ENCODE measurements at places on chromosomes 7 and 10.

GRCh38 chr10:10600004-10600403 lies 417.7 kb upstream of the CELF2 start:
- DNase-seq = no peak

DNA sequence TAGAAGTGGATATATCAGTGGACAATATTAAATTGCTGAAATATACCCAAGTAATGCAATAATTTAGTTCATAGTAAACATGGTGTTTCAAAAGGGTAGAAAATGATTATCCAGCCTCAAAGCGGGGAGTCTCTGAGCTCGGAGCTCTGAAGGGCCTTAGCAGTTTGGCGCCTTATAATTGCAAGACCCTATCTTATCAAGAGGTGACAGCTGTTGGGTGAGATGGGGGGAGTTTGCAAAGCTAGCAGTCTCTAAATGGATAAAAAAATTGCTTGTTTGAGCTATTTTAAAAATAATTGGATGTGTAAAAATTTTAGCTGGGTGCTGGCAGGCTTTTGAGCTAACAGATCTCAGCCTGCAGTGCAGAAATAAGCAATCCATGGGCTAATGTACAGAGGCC lies 219.2 kb downstream of the CCSER2 start:
- no peak for DNase-seq

DNA sequence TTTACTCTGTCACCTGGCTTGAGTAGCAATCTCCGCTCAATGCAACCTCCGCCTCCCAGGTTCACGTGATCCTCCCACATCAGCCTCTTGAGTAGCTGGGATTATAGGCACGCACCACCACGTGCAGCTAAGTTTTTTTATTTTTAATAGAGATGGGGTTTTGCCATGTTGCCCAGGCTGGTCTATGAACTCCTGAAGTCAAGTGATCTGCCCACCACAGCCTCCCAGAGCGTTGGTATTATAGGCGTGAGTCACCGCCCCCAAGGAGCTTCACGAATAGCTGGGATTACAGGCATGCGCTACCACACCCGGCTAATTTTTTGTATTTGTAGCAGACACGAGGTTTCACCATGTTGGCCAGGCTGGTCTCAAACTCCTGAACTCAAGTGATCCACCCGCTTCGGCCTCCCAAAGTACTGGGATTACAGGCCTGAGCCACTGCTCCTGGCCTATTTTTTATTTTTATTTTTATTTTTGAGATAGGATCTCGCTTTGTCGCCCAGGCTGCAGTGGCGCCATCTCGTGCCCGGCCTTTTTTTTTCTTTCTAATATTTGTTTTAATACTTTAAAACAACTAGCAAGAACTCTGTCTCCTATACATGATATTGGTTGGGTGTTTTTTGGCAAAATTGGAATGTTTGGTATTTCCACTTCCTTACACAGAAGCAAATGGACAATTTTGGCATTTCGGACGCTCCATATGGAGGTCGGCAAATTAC lies 1.1 kb downstream of the EFCAB10 start:
- DNase-seq = no peak

DNA sequence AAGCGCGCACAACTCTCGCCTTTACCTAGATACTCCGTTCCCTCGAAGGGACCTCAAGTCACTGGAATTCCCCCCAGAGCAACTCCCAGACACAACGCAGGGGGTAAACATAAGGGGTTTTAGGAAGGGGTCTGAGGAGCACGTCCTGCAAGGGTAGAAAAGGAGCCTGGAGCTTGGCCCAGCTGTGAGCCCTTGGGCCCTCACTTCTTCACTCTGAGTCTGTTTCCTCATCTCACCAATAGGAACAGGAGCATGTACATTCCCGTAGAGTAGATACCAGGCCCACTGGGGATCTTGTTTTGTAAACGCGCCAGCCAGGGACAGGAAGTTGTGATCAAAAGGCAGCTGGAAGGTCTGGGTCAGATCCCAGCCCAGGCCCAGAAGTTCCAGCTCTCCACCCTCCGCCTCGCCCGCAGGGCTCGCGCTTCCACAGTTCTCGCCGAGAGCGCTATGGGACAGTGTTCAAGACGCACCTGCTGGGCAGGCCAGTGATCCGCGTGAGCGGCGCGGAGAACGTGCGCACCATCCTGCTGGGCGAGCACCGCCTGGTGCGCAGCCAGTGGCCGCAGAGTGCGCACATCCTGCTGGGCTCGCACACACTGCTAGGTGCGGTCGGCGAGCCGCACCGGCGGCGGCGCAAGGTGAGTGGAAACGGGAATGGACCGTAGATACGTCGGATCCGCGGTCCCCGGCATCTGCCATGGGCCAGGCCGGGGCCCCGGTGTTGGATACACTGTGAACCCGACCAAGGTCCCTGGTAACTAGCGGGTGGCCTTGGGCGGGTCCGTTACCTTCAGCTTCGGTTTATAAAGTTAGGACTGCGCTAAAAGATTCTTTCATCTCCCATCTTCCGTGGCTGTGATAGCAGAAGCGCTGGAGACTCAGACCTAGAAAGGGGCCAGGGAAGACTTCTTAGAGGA lies 1.3 kb downstream of the CYP26C1 start:
- DNase-seq = no peak

DNA sequence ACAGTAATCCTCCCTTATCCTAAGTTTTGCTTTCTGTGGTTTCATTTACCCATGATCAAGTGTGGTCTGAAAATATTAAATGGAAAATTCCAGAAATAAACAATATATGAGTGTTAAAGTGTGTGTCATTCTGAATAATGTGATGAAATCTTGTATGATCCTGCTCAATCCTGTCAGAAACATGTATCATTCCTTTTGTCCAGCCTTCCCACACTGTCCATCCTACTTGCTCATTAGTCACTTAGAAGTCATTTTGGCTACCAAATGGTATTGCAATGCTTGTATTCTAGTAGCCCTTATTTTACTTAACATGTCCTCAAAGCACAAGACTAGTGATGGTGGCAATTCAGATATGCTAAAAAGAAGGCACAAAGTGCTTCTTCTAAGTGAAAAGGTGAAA lies 1211.2 kb upstream of the SORCS1 start:
- no peak for DNase-seq

DNA sequence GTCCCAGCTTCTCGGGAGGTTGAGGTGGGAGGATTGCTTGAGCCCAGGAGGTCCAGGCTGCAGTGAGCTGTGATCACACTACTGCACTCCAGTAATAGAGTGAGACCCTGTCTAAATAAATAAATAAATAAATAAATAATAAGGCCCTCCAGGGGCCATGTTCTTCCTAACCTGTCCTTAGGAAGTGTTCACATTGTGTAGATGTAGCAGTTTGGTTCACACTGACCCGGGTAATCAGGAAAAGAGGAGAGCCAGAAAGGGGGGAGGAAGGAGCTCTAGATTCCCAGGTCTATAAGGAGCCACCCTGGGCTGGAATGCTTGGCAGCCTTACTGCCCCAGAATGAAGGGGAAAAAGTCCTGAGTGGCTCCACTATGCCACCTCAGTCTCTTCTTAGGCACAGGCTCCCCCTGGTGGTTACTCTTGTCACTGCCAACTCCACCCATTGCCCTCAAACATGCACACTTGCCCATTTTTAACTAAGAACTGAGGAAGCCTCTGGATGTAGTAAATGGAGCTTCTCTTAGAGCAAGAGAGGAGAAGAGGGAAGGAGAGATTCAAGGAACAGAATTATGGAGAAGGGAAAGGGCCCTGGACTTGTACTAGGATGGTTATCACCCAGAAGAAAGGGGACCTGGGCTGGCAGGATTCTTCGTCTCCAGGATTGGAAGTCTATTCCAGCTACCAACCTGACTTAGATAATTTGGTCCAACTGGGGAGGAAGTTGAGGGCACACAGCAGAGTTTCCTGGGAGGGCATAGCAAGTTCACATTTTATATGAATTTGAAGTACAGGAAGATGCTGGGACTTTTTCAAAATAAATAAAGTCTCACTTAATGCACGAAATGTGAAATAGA lies 7.8 kb downstream of the HPS6 start:
- DNase-seq = peak; percentile 69

GRCh38 chr10:33241351-33241750 lies 93.1 kb downstream of the NRP1 start:
- no peak for DNase-seq

DNA sequence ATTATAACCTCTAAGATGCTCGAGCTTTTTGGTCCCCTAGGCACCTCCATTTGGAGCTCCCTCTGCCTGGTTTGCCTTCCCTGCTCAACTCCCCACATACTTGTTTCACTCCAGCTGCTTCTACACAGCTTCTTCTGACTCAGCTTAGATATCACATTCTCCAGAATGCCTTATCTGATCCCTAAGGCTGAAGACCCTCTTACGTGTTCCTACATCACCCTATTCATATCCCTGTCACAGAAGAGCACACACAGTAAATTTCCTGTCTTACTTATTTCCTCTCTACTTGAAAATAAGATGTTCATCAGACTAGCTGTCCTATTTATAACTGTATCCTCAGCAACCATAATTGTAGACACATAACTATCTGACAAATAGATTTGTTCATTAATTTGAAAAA lies 61.3 kb upstream of the RNF148 start:
- no peak for DNase-seq

GRCh38 chr7:157310676-157311185 lies 26.1 kb upstream of the DNAJB6 start:
- no peak for DNase-seq

- no peak for DNase-seq
Observed at GRCh38 chr10:102555781-102556328, 52.1 kb downstream of the SUFU start.

- DNase-seq = no peak
Observed at GRCh38 chr7:132251327-132251659, 325.0 kb downstream of the PLXNA4 start.

- no peak for DNase-seq
Observed at GRCh38 chr7:17297243-17297642, 1.2 kb upstream of the AHR start.

DNA sequence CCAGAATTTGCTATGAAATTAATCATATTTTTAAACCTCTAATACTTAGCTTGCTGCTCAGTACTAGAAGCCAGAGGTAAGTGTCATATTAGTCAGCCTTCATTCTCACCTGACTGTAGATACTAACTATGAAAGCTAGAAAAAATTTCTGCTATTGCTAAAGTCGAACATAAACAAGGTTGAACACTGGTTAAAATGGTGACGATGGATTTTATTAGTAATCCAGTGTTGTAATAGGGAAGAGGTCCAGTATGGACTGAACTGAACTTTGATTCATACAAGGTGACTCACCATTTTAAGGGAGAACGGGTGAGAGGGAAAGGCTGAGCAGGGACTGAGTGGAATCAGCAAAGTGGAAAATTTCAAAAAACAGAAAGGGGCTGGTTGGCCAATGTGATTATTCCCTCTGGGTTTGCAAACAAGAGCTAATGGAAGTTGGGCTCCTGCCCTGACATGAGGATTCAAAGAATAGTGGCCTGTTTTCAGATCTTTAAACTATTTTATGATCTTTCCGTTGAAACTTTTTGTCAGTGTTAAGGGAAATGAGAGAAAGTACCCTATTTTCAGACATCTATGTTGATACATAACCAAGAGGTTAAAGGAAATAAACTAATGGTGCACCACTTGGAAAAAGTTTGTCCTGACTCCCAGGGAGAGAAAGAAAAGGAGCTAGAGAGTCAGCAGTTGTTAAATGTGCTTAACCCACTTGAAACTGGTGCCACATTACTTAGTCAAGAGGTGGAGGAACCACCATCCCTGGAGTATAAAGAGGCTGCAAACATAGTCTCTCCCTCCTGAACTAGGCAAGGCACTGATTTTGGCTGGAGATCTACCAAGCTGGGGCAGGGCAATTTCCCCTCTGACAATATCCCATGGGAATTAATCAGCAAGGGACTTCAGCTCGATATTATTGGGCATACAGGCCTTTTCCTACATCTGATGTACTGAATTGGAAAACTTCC lies 15.3 kb upstream of the AKR1C1 start:
- DNase-seq = no peak

DNA sequence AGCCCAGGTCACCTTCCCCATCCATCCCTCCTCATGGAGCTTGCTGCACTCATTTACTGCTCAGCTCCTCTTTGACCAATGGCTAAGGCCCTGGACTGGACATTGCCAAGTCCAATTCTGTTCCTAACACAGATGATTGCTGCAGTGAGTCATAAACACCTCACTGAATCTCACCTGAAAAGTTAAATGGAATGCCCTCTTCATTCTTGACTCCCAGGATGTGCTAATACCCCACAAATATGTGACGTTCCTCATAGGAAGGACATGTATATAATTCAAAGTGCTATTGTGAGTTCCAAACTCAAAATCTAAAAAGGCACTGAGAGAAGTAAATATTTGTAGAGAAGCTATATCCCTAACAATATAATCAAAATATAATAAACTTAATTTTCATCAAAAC lies 73.5 kb upstream of the DLX6 start:
- no peak for DNase-seq

GRCh38 chr10:94383530-94383929 lies 18.8 kb upstream of the TBC1D12 start:
- no peak for DNase-seq

DNA sequence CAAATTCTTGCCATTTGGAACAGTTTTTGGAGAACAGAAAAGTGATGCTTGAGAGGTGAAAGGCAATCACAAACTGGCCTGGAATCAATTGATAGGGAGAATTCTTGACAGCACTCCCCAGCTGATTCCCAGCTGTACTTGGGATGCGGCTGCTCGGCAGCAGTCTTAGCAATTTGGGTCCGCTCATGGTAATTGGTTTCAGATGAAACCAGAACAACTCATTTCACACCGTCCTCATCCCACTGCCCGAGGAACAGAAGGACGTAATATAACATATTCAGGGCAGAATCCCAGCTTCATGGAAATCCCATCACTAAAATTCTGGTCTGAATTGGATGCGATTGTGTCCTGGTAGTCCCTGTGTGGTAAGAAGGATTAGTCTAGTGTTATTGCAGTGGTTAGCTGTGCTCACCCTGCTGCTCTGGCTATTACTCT lies 223.3 kb upstream of the FERD3L start:
- no peak for DNase-seq

- no peak for DNase-seq
Observed at GRCh38 chr7:72467237-72467636, 55.1 kb upstream of the CALN1 start.

DNA sequence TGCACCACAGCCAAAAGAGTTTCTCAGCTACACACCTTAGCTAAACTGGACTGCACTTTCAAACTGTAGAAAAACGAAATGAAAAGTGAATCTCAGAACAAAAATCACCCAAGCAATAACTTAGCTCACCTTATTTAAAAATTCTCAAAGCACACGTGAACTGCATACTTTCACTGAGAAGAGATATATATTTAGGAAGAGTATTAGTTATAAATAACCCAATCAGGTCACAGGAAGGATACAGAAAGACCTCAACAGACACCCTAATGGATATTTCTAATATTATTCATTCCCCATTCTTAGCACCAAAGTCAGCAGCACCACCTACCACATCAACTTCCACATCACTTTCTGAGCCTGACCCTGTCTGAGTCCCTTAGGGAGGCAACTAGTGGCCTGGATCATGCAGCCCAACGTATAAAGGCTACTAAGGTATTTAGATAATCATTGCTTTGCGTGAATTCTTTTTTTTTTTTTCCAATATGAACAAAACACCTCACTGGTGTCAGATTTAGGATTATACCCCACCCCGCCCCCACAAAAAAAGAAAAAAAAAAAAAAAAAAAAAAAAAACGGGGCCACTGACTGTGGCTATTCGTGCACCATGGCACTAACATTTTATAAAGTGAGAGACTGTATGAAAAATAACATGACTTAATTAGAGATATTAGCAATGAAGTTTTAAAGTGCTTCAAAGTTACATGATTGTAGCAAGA lies 2.6 kb downstream of the ABI1 start:
- DNase-seq = no peak

All from NCI-H1436 (cell line).